Choroid plexus epithelial cell (primary cell): ENCODE measurements at places on chromosomes 12 and 14.
A peak's percentile ranks its signal among the peaks of the same experiment; 100 is the strongest.

- no peak for DNase-seq
Observed at GRCh38 chr14:71122866-71123565, 215.8 kb downstream of the PCNX1 start.

DNA sequence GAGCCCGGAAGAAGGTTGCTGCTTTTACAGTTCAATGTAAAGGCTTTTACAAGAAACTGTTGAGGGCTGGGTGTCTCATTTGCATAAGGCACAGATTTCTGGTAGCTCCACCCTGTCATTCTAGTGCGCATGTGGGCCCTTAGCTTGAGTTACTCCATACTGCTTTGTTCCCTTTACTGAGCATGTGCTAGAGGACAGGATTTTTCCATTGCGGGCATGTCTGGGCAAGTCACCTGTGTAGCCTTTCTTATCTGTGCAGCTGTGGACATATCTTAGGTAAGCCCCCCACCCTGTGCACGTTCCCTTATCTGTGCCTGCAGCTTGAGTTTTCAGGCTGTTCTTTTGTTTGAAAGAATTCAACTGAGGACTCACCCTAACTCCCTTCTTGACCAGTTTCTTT, 56.2 kb upstream of the ARHGAP5 start:
- no peak for DNase-seq

GRCh38 chr12:85310025-85310424, 30.0 kb downstream of the ALX1 start:
- DNase-seq = no peak

DNA sequence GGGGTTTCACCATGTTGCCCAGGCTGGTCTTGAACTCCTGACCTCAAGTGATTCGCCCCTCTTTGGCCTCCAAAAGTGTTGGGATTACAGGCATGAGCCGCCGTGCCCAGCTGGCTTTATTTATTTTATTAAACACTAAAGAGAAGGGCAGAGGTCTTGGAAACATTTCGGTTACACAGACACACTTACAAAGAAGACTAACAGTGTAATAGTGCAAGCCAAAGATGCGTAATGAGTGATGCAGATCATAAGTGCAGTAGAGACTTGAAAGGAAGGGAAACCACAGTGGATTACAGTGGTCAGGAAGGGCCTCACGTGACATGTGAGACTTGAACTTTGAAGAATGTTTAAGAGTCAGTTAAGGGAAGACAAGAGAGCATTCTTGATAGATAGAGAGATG, 33.9 kb upstream of the CDK17 start:
- DNase-seq = peak; percentile 99

- DNase-seq = no peak
Observed at GRCh38 chr14:38693423-38693822, 409.6 kb downstream of the SEC23A start.

DNA sequence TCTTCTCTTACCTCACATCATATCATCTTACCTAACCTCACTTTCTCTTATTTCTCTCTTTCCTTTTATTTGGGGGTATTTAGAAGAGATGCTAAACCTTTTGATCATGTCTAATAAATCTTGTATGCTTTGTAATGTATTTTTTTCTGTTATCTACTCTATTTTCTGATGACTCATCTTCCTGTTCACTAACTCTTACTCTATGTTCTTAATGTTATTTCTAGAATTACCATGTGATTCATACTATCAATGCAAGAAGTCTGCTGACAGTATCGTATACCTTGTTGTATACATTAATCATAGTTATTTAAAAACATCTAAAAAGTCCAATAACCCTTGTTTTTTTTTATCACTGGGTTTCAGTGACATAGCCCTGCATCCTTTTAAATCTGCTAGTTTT, 62.3 kb downstream of the MGAT4C start:
- peak; percentile 43 for DNase-seq
